ENCODE measurements at places on chromosomes 16 and 17. TPM values are rescaled to one million over a fixed set of nuclear protein-coding genes. Genes with fewer than 3 reads are reported as not detected.

DNA sequence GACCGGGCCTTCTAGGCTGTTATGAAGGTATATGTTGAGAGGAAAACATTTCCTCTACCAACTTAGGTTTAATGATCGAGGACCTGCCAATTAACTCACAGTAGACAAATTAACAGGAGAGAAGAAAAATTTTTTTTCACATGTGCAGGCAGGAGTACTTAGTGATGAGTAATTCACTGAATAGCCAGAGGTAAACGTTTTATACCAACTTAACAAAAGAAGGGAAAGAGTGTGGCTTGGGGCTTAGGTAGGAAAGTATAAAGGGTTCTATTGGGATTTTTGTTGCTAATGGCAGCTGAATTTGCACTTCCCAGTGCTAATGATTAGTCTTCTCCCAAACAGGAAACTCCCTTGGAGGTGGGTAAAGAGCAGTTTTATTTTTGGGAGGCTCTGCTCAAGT, 121.6 kb upstream of the HS3ST4 start:
- DNase-seq = no peak

The NOTUM gene
- 0.89 TPM for total RNA-seq

The MYH8 gene
- not detected for total RNA-seq

DNA sequence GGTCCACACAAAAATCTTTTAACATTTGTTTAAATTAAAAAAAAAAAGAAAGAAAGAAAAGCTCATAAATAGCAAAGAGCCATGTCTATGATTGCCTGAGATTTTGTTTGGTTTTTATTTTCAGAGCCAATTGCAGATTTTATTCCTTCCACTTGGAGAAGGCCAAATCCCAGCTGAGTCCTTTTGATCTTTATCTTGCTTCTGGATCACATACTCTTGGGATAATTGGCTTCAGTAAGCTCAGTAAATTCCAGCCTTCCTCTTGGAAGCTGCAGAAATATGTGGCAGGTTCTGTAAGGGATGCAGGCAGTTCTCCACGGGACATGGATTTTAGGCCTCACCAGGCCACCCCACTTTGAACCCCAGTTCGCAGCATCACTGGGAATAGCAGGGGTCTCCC, 63.3 kb upstream of the TMC5 start:
- no peak for DNase-seq

DNA sequence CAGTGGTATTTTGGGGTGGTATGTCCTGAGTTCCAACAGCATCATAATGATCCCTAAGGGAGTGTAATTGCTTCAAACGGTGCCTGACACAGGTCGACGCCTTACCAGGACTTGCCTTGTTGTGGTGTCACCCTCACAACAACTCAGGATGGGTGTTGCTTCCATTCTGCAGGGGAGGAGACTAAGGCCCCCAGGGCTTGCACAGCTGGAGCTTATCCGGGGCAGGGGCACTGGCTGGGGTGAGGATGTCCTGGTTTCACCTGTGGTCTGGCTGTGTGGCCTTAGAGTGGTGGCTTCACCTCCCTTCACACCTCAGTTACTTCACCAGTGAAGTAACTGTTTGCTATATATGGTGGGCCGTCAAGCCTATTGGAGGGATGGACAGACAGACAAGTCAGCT, 23.3 kb downstream of the LLGL2 start:
- no peak for DNase-seq

The WFDC1 gene
- total RNA-seq = not detected

DNA sequence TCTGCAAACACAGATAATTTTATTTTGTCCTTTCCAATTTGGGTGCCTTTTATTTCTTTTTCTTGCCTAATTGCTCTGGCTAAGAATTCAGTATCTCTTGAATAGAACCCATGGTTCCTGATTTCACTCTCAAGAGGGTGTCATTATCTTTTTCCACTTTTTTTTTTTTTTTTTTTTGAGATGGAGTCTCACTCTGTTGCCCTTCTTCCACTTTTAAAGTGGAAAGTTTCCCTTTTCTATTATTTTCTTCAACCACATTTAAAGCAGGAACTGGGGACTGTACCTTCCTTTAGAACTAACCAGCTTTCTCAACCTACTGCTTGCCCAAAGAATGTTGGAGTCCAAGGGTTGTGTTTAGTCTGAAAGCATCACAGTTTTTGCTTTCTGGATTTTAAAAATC, 31.1 kb downstream of the SLFN11 start:
- DNase-seq = no peak

The MYH1 gene
- total RNA-seq = not detected

The GPR139 gene
- not detected for total RNA-seq

GRCh38 chr17:48571024-48571818, 6.9 kb downstream of the HOXB4 start:
- DNase-seq = no peak

GRCh38 chr17:45902892-45903346, 8.6 kb downstream of the MAPT start:
- DNase-seq = no peak

The LGALS9 gene
- 9.4 TPM for total RNA-seq

- DNase-seq = no peak
Measured at GRCh38 chr17:63419949-63420867, 25.9 kb downstream of the CYB561 start.

DNA sequence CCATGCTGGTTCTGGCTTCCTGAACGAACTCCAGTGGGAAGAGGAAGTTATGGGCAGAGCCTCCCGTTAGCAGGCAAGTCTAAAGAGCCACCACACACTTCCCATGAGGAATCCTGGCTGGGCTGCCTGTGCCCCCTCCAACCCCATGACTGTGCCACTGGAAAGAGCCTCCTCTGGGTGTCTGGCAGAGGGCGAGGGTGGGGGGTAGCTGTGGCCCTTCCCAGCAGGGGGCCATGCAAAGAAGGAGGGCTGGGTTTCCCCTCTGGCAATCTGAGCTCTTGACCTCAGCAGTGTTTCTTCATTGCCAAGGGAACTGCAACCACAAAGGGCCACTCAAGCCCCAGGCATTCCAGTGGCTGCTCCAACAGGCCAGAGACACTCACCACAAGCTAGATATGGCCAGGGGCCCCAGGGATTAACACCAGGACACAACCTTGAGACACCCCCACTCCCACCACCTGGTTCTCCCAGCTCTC, 1.7 kb upstream of the RRAD start:
- DNase-seq = peak; percentile 89

DNA sequence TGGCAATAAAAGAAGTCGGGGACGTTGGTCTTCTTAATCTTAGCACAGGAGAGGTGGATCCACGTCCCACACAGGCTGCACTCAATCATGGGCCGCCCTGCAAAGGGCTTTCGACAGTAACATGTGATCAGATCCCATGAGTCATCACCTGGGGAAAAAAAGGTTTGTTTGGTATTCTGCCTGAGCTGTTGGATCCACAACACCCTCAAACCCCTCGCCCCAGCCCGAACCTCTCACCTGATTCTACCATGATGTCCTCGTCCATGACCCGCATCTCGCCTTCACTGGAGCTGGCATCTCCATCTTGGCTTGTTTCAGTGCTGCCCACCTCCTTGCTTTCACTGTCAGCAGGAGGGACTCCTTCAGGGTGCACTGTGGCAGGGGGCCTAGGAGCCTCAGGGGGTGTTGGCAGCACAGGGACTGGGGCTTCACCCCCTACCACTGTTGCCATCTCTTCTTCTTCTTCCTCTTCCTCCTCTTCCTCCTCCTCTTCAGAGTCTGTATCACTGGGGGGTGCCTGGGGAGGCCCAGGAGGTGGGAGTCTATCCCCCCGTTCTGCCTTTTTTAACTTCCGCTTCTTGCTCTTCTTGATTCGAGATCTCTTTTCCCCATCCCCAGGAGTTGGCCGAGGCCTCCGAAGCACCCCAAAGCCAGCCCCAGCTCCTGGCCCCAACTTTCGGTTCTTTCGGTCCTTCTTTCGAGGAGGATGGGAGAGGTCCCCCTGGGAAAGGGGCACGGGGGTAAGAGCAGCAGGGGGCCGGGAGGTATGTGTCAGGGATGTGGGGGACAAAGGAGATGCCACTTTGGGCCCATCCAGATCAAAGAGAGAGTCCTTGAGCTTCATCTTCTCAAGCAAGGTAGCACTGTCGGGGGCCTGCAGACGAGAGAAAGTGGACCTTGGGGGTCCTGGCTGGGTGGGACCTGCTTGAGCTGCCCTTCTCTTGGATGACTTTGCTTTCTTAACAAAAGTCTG, 1.7 kb upstream of the DVL2 start:
- peak; percentile 40 for DNase-seq

GRCh38 chr16:56847173-56847910, 17.7 kb upstream of the SLC12A3 start:
- DNase-seq = no peak

- DNase-seq = no peak
Measured at GRCh38 chr17:36507266-36507665, 20.8 kb downstream of the ZNHIT3 start.

The KRTAP4-16 gene
- not detected for total RNA-seq

GRCh38 chr17:57920916-57921703, 34.1 kb downstream of the CUEDC1 start:
- DNase-seq = peak; percentile 52

DNA sequence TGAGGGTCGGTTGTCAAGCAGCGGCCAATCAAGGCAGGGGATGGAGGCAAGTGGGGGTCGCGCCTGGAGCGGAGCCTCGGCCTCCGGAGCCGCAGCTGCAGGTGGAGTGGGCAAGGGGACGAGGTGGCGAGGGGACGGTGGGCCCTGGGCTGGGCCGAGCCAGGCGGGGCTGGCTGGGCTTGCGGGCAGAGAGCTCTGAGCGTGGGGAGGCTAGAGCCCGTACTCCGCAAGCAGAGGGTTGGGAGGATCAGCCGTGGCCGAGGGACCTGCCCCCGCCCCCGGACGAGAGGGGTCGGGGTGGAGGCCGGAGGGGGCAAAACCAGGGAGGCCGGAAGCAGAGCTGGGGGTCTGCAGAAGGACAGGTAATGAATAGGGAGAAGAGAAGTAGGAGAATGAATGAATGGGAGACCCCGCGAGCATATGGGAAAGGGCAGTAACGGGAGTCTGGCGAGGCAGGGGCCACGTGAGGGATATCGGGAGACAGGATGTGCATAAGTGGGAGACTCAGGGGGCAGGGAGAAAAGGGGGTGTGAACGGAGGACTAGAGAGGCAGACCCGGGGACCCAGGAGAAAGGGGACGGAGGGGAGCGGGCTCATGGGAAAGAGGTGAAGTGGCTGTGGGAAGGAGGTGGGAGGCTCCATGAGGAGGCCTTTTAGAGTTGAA, at the start of gene KATNB1:
Gene KATNB1 (plus strand): TSS at position 16 of the 664 bp plus-strand sequence. CDS start 1,474 bp downstream, outside the sequence.
- peak; percentile 7 for DNase-seq

DNA sequence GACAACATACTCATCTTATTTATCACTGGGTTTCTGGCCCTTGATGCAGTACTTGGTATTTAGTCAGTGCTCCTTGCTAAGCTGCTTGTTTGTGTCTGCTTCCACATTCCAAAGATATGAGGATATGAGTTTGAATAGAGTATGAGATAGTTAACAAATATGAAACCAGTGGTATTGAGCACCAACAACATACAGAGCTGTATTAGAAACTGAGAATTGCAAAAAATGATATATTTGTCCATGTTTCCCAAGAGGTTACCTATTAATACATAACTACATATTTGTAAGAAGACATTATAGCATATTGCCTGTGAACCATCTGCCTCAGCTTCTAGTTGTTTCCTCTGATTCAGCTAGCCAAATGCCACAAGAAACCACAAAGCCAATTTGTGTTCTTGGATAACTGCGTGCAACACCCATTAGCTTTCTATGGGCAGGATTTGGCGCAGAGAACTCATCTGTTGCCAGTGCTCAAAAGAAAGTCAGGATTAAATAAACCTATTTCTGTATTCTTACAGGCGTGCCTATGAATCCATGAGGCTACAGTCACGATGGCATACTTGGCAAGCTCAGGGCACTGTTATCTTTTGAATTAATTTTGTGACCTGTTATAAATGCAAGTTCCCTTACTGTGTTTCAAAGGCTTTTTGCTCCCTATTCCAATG, 194.4 kb downstream of the MAP2K6 start:
- peak; percentile 98 for DNase-seq

GRCh38 chr16:65782611-65783600, 583.6 kb upstream of the CDH5 start:
- DNase-seq = peak; percentile 93

The ACE gene
- 1.0 TPM for total RNA-seq

The SGSH gene
- 24.0 TPM for total RNA-seq

DNA sequence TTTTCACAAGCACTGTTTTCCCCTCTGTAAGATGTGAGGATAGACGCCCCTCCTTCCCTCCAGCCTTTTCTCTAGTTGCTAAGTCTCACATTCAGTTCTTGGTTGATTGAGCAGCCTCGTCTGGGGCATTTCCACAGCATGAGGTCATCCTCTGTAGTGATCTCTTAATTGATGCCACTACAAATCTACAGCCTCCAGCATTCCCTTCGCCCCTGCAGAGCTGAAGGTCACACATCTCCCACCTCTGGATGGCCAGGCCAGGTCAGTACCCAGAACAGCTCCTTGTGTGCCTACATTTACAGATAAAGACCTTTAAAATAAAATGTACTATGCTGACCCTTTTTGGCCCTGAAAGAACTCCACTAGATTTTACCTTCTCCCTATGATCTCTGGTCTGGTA, 32.5 kb upstream of the CDH11 start:
- peak; percentile 11 for DNase-seq

All from astrocyte (in vitro differentiated cells and primary cell).